ENCODE measurements at places on chromosomes 2 and 18.
A peak's percentile ranks its signal among the peaks of the same experiment; 100 is the strongest.

DNA sequence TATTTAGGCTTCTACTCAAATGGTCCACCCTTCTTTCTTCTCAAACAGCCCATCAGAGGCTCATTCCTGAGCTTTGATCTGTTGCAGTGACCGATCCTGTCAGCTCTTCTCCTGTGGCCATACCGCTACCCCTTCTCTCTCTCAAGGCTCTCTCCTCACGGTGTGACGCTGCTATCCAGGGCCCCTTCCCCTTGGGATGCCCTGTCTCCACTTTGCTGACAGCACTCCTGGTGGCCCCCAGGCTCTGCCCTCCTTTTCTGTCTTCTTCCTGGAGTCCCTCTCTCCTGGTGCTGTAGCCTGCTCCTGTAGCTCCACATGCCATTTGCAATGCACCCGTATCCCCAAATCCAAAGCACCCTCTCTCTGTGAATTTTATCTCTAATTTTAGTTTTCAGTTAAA is 45.4 kb upstream of the CTAGE1 start:
- no peak for DNase-seq

DNA sequence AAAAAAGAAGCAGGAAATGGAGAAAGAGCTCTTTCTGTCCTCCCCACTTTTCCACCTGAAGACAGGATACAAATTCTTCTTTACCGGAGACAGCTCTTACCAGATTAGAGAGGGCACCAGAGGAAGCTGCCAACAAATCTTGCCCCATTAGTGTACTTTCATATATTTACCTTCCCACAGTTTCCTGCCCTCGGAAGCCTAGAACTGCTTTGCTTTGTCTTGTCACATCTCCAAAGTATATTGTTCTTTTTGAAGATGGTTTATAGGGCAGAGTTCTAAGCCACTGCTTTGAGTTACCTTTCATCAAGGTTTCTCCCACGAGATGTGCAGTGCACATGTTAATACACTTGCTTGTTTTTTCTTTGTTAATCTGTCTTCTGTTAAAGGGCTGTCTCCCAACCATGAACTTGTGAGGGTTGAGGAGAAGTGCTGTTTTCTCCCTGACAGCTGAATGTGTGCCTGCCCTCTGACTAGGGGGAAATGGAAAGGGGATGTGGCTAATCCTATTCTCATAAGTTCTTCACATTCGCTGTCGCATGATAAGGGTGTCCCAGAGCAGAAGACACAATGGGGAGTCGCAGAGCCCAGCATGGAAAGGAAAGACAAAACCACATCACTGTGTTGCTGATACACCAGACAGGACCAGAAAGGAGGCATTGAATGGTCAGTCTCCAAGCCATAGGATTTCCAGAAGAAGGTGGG is 24.2 kb downstream of the CENPA start:
- DNase-seq: no peak

GRCh38 chr2:217609952-217610351 is 392.8 kb downstream of the TNS1 start:
- DNase-seq: no peak

DNA sequence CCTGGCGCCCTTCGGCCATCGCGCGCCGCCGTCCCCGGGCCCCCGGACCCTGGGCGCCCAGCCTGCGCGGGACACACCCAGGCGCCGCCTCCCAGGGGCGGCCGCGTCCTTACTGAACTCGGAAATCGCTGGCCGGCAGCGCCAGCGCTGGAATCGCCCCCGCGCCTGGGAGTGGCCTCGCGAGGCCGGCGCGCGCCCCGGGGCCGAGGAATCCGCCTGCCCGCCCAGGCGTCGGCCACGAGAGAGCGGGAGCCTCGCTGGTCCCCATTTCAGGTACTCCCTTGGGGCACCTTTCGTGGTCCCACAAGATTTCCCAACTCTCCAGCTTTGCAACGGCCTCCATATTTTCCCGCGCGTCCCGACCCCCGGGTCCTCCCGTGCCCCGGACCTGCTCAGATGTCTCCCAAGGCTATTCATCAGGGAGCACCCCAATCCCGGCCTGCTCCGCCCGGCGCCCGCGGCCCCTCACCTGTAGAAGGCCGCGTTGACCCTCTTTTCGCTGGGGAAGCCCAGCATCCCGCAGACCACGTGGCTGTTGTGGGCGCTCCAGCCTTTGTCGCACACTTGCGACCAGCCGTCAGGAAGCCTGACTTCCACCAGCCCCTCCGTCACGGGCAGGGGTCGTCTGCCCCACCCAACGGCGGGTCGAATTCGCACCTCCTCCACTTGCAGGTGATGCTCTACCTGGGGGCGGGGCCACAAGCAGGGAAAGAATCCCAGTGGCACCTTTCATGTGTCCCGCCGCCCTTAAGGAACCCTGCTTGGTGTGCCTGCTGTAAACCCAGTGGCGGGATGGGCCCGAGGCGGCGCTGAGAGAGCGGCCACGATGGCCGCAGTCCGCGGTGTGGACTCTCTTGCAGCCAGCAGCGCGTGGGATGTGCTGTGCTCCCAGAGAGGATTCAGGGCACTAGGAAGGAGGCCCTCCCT is 4.6 kb downstream of the LOXL3 start:
- DNase-seq: peak; percentile 79

All from right kidney (tissue), 9 donors.